Left hindlimb (tissue), 1 donor: ENCODE measurements at places on chromosomes 2 and 18.

- DNase-seq = no peak
Observed at GRCh38 chr2:178057179-178057680, 15.3 kb downstream of the PDE11A start.

- DNase-seq = no peak
Observed at GRCh38 chr2:142650601-142651000, 226.9 kb upstream of the KYNU start.

GRCh38 chr2:134140251-134140661, 113.6 kb upstream of the MGAT5 start:
- DNase-seq = no peak

DNA sequence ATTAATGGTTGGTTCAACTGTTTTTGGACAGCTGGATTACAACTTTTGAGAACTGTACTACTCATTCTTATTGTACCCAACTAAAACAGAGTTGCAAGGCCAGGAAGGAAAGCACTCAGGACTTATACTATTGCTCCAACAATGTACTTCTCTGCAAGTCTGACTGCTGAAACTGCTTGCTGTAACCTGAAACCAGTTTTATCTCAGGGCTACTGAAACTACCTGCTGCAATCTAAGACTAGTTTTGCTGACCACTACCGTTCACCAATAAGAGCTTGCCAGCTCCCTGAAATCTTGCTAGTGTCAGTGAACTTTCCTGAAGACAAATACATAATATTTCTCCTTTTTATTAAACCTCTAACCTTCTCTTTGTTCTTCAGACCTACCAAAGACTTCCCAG, 157.3 kb downstream of the CDCA7 start:
- DNase-seq = no peak

GRCh38 chr2:173720306-173720705, 244.9 kb downstream of the SP3 start:
- no peak for DNase-seq

DNA sequence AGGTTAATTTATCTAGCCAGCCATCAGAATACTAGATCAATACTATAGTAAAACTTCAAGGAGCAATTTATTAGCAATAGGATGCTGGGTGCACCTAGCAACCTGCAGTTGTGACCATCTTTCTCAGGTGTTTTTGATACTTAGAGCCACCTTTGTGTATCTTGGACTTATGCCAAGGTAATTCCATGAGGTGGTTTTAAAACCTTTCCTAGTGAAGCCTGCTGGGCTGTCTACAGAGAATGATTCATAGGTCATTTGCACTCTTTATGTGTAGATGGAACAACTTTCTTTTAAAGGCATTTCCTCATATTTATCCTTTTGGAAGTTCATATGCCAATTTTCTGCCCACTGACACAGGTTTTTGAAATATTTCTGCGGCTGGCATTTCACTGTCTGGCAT, 1030.1 kb upstream of the POU3F3 start:
- DNase-seq = no peak

- no peak for DNase-seq
Observed at GRCh38 chr18:59357928-59358327, 1.1 kb downstream of the LMAN1 start.

DNA sequence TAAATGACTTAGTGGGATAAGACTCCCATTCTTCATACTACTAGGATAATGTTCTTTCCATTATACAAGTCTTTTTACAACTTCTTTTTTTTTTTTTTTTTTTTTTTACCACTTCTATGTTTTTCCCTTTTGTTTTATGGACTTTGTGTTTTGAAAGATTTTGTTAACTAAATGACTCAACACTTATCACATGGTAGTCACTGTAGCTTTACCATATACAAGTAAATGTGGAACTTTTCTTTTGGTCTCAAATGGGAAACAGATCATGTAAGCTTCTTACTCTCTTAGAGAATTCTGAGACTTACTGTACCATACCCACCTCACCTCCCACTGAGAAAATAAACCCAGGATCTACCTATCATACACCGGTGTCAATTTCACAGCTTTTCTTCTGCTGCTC, 590.3 kb upstream of the CDH2 start:
- DNase-seq = no peak
